ENCODE measurements at places on chromosomes 13 and 19. TPM values are rescaled to one million over a fixed set of nuclear protein-coding genes. Genes with fewer than 3 reads are reported as not detected.

GRCh38 chr13:45674908-45675307, 27.2 kb upstream of the CBY2 start:
- H3K27me3 ChIP-seq, result peaks cover 21% of the 10 kb centered on the region
- no peak for DNase-seq
- H3K36me3 ChIP-seq, result no peaks in the 10 kb centered on the region
- no peaks in the 10 kb centered on the region for H3K4me1 ChIP-seq
- no peak overlapping the region for H3K27ac ChIP-seq
- no peak overlapping the region for H3K4me3 ChIP-seq

GRCh38 chr13:96381681-96382080, 291.8 kb downstream of the HS6ST3 start:
- H3K27ac ChIP-seq, result no peak overlapping the region
- no peaks in the 10 kb centered on the region for H3K4me1 ChIP-seq
- no peak overlapping the region for H3K4me3 ChIP-seq
- no peaks in the 10 kb centered on the region for H3K36me3 ChIP-seq

DNA sequence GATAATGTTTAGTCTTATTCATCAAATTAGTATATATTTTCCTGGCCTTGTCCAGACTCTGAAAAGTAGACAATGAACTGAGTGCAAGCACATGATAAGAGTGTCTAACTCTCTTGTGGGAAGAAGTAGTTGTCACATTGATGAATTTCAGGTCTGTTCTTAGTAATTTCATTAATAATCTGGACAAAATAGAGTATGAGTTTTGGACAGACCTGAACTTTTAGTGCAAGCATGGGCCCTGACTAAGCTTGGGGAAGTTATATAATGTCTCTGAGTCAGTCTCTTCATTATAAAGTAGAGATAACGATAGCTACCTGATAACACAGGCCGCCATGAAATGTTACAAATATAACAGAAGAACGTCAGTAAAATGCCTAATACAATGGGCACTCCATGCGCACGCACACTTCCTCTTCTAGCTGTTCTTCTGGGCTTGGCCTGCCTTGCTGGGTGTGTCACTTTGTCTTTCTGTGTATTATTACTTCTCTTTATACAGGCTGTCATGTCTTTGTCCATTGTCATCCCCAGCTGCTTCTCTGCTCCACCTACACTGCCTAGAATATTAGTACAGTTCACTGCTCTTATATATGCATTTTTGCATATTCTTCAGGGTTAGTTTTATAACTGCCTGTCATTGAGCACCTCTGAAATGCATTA, 129.1 kb upstream of the HTR2A start:
- no peaks in the 10 kb centered on the region for H3K36me3 ChIP-seq
- no peaks in the 10 kb centered on the region for H3K27me3 ChIP-seq
- no peaks in the 10 kb centered on the region for H3K4me1 ChIP-seq
- no peak overlapping the region for H3K4me3 ChIP-seq
- DNase-seq, result no peak

DNA sequence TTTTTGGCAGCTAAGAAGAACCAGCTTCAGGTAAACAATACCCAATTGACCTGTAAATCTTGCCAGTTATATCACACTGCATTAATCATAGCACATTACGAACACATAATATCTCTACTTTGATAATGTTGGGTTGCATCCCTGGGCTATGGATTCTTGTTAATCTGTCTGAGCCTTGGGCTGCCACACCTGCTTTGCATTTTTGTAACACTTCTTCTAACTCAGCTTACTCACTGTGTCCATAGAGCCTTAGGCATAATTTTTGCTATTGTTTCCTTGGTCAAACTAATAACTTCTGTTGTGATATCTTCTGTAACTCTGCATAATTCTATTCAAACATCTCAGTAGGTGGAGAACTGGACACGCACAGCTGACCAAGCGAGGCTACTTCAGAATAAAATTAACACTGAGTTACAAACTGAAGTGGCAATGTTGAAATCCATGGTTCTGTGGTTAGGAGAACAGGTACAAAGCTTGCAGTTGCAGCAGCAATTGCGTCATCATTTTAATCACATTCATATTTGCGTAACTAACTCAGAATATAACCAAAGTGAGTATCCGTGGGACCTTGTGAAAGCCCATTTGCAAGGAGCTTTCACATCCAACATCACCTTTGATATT, 6.4 kb downstream of the ZNF350 start:
- DNase-seq, result no peak
- H3K27me3 ChIP-seq, result no peaks in the 10 kb centered on the region
- H3K4me3 ChIP-seq, result no peak overlapping the region
- no peak overlapping the region for H3K27ac ChIP-seq

GRCh38 chr13:45289936-45290563, 50.9 kb downstream of the TPT1 start:
- H3K36me3 ChIP-seq, result peaks cover 26% of the 10 kb centered on the region
- H3K27ac ChIP-seq, result no peak overlapping the region
- H3K4me3 ChIP-seq, result no peak overlapping the region

GRCh38 chr13:27966641-27967202, 2.4 kb downstream of the CDX2 start:
- H3K36me3 ChIP-seq, result no peaks in the 10 kb centered on the region
- H3K4me1 ChIP-seq, result peaks cover 15% of the 10 kb centered on the region
- DNase-seq, result no peak
- H3K27me3 ChIP-seq, result peaks cover 95% of the 10 kb centered on the region
- H3K4me3 ChIP-seq, result no peak overlapping the region

DNA sequence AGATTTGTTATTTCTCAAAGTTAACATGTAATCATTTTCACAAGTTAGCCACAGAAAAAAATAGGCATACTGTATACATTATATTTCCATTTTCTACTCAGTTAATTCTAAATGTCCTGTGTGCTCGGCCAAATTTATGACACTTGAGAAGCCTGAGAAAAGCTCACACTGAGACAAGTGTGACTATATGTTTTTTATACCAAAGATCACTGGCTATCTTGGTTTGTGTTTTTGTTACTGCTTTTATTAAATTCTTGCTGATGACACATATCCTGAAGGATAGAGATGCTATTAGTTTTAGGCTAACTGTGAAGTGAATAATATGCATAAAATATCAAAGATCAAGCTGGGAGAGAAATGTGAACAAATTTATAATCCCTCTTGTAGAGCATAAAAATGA, 49.3 kb upstream of the IL17D start:
- no peaks in the 10 kb centered on the region for H3K4me1 ChIP-seq
- H3K27me3 ChIP-seq, result no peaks in the 10 kb centered on the region

DNA sequence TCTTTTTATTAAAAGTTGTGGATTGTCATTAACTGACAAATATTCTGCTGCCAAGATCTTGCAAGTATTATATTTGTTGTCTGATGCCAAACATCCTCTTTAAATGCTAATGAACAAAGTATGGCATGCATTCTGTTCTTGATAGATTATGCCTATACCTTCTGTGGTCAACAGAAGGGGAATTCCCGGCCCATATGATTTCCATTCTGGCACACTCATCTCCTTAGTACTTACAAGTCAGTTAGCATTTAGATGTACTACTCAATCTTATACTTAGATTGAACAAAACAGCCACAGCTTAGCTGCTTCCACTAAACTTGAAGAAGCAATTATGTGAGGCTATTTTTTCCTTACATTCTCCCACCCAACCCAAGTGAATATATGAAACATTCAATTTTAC, 246.1 kb upstream of the DACH1 start:
- no peak for DNase-seq
- H3K36me3 ChIP-seq, result no peaks in the 10 kb centered on the region
- H3K27me3 ChIP-seq, result no peaks in the 10 kb centered on the region
- no peak overlapping the region for H3K4me3 ChIP-seq
- H3K4me1 ChIP-seq, result no peaks in the 10 kb centered on the region

DNA sequence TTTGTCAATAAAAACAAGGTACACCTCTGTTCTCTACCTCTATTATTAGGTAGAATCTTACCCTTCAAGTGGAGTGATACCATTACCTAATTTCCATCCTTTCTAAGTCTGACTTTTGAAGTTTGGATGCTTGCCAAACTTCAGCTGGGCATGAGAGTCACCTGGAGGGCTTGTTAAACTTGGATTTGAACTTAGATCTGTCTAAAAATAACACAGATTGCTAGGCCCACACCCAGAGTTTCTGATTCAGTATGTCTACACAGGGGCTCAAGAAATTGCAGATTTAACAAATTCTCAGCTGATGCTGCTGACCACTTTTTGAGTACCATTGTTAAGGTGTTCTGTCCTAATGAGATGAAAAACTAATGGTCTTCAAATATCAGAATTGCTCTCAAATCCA, 512.2 kb downstream of the LMO7 start:
- H3K27me3 ChIP-seq, result no peaks in the 10 kb centered on the region
- H3K27ac ChIP-seq, result no peak overlapping the region
- no peaks in the 10 kb centered on the region for H3K36me3 ChIP-seq
- H3K4me1 ChIP-seq, result no peaks in the 10 kb centered on the region
- no peak overlapping the region for H3K4me3 ChIP-seq

- H3K4me3 ChIP-seq, result no peak overlapping the region
- H3K27me3 ChIP-seq, result no peaks in the 10 kb centered on the region
These were observed 5.9 kb downstream of the NFIX start for GRCh38 chr19:13001166-13001501.

DNA sequence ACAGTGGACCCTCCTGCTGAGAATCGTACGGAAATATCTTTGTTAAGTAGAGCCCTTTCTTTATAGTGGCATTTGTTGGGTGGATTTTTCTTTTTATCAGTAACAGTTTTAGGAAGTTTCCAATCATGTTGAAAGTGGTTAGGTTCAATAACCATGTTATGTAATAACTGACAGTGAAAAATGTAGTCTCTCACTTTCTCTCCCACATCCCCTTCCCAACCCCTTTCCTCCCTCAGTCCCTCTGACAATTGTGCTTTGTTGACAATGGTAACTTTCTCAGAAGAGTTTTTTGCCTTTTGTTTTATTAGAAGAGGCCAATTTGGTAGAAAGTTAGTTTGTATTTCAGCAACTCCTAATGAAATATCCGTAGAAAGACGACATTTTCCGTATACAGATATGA, 77.8 kb upstream of the SLAIN1 start:
- H3K27me3 ChIP-seq, result no peaks in the 10 kb centered on the region
- H3K4me1 ChIP-seq, result no peaks in the 10 kb centered on the region

GRCh38 chr13:60922576-60923231, 492.9 kb downstream of the PCDH20 start:
- no peaks in the 10 kb centered on the region for H3K4me1 ChIP-seq
- no peak for DNase-seq

- no peak overlapping the region for H3K4me3 ChIP-seq
- no peaks in the 10 kb centered on the region for H3K4me1 ChIP-seq
- no peak overlapping the region for H3K27ac ChIP-seq
These were observed 95.9 kb downstream of the UGGT2 start for GRCh38 chr13:95957331-95957730.

DNA sequence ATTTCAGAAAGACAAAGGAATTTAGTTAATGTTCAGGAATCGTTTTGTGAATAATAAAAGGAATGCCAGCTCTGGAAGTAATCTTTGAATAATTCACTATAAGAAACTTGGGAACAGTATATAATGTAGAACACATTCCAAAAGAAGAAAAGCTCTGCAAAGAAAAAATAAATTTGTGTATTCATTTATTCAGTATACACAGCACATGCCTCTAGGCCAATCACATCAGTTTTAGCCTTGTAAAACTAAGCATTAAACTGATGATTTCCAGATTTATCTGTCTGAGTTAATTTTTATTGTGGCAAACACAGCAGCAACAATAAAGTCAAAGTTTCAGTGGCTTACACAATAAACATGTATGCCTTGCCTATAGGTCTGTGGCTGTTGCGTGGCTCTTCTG, 5.7 kb upstream of the RXFP2 start:
- H3K4me1 ChIP-seq, result no peaks in the 10 kb centered on the region
- H3K27me3 ChIP-seq, result no peaks in the 10 kb centered on the region
- no peaks in the 10 kb centered on the region for H3K36me3 ChIP-seq
- no peak overlapping the region for H3K4me3 ChIP-seq
- H3K27ac ChIP-seq, result no peak overlapping the region

- DNase-seq, result no peak
- H3K27ac ChIP-seq, result no peak overlapping the region
- no peak overlapping the region for H3K4me3 ChIP-seq
- no peaks in the 10 kb centered on the region for H3K4me1 ChIP-seq
- no peaks in the 10 kb centered on the region for H3K36me3 ChIP-seq
- no peaks in the 10 kb centered on the region for H3K27me3 ChIP-seq
These were observed 1466.3 kb downstream of the PCDH9 start for GRCh38 chr13:65763811-65764210.

DNA sequence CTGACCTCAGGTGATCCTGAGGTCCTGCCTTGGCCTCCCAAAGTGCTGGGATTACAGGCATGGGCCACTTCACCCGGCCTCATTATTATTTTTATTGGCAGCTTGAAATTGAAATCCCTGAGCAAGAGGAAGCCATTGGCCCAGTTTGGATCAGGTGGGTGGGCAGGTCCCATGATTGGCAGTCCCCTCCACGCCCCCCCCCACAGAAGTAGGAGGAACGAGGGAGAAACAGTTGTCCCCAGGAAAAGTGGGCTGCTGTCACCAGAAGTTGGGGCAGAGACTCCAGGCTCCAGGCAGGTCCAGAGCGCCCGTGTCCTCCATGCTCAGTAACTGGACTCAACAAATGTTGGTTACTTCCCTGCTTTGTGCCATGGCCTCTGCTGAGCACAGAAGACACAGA, 70.4 kb downstream of the SIPA1L3 start:
- no peaks in the 10 kb centered on the region for H3K36me3 ChIP-seq
- no peak overlapping the region for H3K4me3 ChIP-seq
- H3K27ac ChIP-seq, result no peak overlapping the region
- DNase-seq, result no peak
- H3K4me1 ChIP-seq, result no peaks in the 10 kb centered on the region

GRCh38 chr13:80501556-80501955, 160.6 kb upstream of the SPRY2 start:
- H3K27ac ChIP-seq, result peak overlapping the region; percentile 13
- no peaks in the 10 kb centered on the region for H3K27me3 ChIP-seq
- no peak overlapping the region for H3K4me3 ChIP-seq
- no peaks in the 10 kb centered on the region for H3K36me3 ChIP-seq
- DNase-seq, result no peak

- no peaks in the 10 kb centered on the region for H3K27me3 ChIP-seq
- H3K4me1 ChIP-seq, result no peaks in the 10 kb centered on the region
- peak; percentile 38 for DNase-seq
- H3K27ac ChIP-seq, result no peak overlapping the region
- no peak overlapping the region for H3K4me3 ChIP-seq
- peaks cover under 1% of the 10 kb centered on the region for H3K36me3 ChIP-seq
These were observed 146.6 kb downstream of the RGCC start for GRCh38 chr13:41603917-41604316.

Gene DACH1
- 1.2 TPM for polyA plus RNA-seq

Gene NTF4
- polyA plus RNA-seq, result 0.76 TPM

Gene WDR87
- not detected for polyA plus RNA-seq

Gene LILRB5
- polyA plus RNA-seq, result 4.0 TPM

Gene RELB
- polyA plus RNA-seq, result 15.0 TPM

Gene CAPS
- polyA plus RNA-seq, result 2.4 TPM
